PC-9 (cell line): ENCODE measurements at places on chromosomes 5 and 9. TPM values are rescaled to one million over a fixed set of nuclear protein-coding genes. Genes with fewer than 3 reads are reported as not detected.

DNA sequence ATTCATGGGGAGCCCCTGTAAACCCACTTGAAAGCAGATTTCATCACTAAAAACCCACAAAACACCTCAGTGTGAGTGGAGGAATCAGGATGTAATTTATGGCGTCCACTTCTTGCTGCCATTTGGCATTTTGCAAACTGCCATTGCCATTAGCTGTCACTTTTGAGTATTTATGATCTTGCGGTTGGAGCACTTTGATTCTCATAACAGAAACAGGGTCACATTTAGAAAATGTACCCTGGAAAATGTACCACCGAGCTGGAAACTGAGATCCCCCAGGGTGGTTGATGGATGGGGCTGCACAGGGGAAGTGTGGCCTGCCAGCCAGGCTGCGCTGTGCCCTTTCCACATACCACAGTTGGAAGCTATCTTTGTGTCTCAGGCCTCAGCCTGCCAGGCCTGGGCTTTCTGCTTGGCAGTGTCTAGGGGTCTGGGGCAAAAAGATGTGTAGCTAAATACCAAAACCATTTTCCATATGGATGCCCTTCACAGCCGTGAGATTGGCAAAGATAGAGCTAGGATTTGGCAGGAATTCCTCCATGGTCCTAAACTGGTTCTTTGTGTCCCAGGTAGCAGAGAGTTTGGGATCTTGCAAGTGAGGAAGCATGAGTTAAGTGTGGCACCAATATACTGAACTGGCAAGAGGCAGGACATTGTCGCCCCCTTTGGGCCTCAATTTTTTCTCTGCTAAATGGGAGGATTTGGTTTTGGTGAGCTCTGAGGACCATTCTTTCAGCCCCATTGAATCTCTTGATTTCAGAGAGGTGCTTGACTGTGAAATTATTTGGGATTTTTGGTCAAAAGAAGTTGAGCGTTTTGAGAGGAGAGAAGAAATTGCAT is 46.2 kb downstream of the GALNT10 start:
- no peak overlapping the region for H3K27ac ChIP-seq
- no peaks in the 10 kb centered on the region for H3K27me3 ChIP-seq
- no peaks in the 10 kb centered on the region for H3K36me3 ChIP-seq
- H3K4me1 ChIP-seq: no peaks in the 10 kb centered on the region
- no peak for DNase-seq

GRCh38 chr5:14035859-14036503 is 91.5 kb upstream of the DNAH5 start:
- no peaks in the 10 kb centered on the region for H3K36me3 ChIP-seq
- H3K27me3 ChIP-seq: no peaks in the 10 kb centered on the region
- peak; percentile 94 for DNase-seq
- peak overlapping the region; percentile 98 for H3K27ac ChIP-seq

The IL13 gene
- not detected in 2 replicates for total RNA-seq

The LHX2 gene
- 0.90 and 1.4 TPM in 2 replicates for total RNA-seq

DNA sequence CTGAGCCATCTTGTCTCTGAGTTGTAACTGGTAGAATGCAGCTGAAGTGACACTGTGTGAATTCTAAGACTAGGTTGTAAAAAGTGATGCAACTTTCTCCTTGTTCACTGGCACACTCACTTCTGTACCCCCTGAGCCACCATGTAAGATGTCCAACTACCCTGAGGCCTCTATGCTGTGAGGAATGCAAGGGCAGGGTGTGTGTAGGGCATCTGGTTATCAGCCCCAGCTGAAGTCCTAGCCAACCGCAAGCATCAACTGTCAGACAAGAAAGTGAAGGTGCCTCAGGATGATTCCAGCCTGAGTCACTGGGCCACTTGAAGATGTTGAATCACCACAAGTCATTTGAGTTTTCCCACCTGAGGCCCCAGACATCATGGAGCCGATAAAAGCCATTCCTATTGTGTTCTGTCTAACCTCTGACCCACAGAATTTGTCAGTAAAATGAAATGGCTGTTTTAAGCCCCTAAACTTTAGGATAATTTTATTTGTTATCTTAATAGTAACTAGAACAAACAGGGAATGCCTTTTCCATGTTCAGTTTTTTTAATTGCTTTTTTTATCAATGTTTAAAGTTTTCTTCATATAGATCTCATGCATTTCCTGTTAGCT is 18.7 kb upstream of the RHOBTB3 start:
- H3K27me3 ChIP-seq: no peaks in the 10 kb centered on the region
- H3K4me1 ChIP-seq: peaks cover 47% of the 10 kb centered on the region
- H3K4me3 ChIP-seq: no peak overlapping the region
- H3K27ac ChIP-seq: peak overlapping the region; percentile 74
- no peaks in the 10 kb centered on the region for H3K36me3 ChIP-seq

DNA sequence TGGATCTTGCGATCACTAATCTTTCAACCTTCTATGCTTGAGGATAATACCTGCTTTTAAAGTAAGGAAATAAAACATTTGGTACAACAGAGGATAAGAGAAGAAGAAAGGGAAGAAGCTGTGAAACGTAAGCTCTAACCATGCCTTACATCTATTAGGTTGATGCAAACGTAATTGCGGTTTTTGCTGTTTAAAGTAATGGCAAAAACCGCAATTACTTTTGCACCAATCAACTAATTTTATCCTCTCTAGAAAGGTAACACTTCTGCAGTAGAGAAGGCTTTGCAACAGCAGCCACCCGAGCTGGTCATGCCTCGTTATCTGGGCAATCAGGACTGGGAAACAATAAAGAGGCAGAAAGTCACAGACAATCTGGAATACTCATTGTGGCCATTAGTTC is 224.1 kb downstream of the MED10 start:
- no peak overlapping the region for H3K4me3 ChIP-seq
- no peak overlapping the region for H3K27ac ChIP-seq
- H3K4me1 ChIP-seq: peaks cover 18% of the 10 kb centered on the region

The DND1 gene
- total RNA-seq: 1.2 and 2.0 TPM in 2 replicates

The PCDHGB1 gene
- total RNA-seq: not detected in 2 replicates
